Caudate nucleus (tissue), 63 donors: ENCODE measurements at places on chromosomes 3 and 15.
A peak's percentile ranks its signal among the peaks of the same experiment; 100 is the strongest.

- peak; percentile 2 for DNase-seq
Measured at GRCh38 chr3:140051019-140051957, 116.3 kb downstream of the CLSTN2 start.

- no peak for DNase-seq
Measured at GRCh38 chr3:49656541-49657112, 17.5 kb upstream of the APEH start.

GRCh38 chr15:39926526-39926925, 6.5 kb upstream of the GPR176 start:
- no peak for DNase-seq

DNA sequence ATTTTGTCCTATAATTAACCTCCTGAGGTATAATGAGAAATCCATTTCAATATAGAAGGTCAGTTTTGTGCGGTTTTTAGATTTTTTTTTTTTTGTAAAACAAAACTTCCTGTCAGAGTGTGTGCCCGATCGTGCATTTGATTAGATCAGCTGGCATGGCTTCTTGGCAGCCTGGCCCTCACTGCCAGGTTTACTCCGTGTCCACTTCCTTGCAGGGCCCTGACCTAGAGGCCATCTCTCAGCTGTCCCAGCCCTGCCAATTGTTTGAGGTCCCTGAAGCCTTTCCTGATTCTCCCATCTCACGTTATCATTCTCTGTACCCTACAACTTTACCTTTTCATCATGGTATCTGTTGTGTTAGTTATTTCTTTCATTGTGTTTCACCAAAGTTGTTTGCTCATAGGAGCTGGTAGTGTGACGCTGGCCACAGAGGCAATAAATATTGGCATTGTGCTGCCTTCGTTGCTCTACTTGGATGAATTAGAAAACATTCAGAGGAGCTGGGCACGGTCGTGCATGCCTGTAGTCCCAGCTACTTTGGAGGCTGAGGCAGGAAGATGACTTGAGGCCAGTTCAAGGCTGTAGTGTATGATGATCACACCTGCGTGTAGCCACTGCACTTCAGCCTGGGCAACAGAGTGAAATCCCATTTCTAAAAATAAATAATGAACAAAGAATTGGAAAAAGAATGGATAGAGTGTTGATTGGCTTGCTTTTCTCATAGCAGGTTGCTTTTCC, 202.0 kb downstream of the GHSR start:
- no peak for DNase-seq

- DNase-seq: no peak
Measured at GRCh38 chr15:58357529-58358476, 74.0 kb upstream of the LIPC start.
